ENCODE measurements at places on chromosomes 12 and 14.
A peak's percentile ranks its signal among the peaks of the same experiment; 100 is the strongest.

GRCh38 chr12:1732914-1733313 is 42.0 kb downstream of the ADIPOR2 start:
- no peak for DNase-seq

- peak; percentile 51 for DNase-seq
These were observed 20.6 kb upstream of the ITGA5 start for GRCh38 chr12:54439521-54440255.

DNA sequence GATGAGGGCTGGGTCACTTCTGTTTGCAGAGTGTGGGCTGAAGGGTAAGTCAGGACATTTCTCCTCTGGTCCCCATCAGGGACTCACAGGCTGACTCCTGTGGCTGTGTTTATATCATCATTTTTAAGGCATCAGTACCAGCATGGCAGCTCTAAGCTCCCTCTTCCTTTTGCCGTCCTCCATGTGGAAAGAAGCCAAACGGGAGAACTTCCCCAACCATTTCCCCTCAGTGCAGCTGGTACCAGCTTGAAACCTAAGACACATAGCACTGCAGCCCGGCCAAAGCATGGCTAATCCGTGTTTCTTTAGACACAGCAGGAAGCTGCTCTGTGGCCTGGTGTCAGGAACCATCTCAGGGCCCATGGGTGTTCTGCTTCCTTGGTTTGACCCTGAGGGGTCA is 31.9 kb upstream of the ATP2A2 start:
- no peak for DNase-seq

GRCh38 chr12:13559318-13559978 is 362.9 kb downstream of the EMP1 start:
- DNase-seq: no peak

DNA sequence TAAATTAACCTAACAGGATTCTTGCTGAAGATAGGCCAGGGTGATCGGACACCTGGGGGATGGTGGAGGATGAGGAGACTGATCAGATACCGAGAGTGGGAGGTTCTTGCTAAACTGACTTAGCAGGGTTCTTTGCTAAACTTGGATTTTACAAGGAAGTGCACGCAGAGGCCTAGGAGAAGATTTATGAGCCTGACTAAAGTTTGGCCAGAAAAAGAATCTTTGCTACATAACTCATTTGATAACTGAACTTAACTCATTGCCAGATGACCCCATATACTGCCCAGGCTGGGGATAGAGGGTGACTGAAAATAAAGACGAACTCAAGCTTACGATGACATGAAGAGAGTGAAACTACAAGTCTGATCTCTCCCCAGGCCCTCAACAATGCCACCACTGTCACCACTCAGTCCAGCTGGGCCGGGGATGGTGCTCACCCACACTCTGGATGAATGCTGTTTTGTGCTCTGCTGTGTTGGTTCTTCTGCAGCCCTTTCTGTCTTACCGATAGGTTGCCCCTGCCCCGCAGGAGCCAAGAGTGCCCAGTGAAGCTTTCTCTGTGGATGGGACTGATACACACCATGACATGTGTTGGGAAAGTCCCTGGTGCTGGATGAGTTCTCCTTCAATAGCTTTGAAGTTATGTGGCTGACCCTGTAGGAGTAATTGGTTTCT is 29.0 kb downstream of the PPFIBP1 start:
- no peak for DNase-seq

GRCh38 chr12:57845478-57846284 is 848 bp downstream of the CTDSP2 start:
- DNase-seq: peak; percentile 55

GRCh38 chr14:74203639-74204038 is 35.6 kb upstream of the VSX2 start:
- DNase-seq: no peak

GRCh38 chr12:95721320-95721719 is 69.2 kb downstream of the NTN4 start:
- DNase-seq: no peak

DNA sequence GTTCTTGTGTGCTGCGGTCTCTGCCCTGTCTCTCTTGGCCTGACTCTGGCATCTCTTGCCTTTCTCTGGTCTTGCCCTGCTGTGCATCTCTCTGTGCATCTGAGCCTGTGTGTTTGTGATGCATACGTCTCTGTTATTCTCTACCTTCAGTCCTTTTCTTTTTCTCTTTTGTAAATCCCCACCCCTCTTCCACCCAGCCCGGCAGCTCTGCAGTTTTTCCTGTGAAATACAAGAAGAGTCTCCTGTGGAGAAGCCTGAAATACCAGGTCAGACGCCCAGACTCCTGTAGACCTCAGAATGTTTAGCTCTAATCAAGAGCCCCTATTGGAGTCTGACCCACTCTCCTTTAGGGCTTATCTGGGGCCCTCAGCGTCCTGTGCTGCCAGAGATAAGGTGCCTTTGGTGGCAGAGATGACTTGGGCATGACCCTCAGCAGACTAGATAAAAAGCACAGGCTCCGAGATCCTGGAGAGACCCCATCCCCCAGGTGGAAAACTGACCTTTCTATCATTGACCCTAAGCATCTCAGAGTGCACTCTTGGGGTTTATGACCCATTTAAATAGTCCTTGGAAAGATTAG is 167.5 kb upstream of the SRRM4 start:
- DNase-seq: no peak

DNA sequence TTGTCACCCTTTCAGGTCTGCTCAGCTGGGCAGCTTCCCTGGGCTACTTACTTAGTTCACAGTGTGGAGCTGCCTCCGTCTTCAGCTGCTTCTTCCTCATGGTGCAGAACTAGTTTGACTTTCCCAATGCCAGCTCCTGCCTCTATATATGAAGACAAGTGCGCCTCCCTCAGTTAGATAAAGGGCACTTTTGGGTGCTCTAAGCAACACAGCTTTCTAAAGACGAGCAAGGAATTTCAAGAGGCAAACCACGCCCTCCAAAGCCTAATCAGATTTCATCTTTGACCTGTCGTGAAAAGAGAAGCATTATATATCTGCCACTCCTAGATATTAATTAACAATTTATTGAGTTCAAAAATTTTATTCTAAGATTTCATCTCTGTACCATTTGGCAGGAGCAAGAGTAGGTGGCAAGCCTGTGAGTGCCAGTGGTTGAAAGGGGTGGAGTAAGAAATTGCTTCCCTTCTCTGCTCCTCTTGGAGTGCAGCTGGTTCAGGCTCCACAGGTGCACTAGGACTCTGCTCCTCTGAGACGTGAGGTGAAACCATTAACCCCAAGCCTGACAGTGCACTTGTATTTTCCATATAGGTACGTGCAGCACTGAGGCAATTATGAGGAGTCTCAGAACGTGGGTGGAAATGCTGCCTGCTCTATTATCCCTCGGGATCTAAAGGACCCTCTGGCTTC is 2.1 kb upstream of the SLC11A2 start:
- DNase-seq: no peak

GRCh38 chr14:100222224-100223093 is 16.5 kb upstream of the YY1 start:
- DNase-seq: no peak

DNA sequence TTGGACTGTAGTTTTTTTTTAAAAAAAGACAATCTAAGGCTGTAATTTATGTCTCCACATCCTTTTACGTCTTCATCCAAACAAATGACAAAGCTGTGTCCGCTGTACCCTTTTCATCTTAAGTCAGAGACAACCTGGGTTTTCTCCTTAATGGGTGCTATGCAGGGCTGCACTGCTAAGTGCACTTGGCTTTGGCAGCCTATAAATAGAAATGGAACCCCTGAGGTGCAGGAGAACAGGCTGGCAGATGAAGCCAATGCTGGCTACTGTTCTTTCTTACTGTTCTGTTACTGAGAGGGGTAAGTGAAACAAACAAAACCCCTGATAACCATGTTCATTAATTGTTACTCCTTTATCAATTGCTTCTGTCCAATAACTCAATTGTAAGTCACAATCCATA is 47.1 kb upstream of the KICS2 start:
- no peak for DNase-seq

GRCh38 chr12:52178984-52179383 is 12.8 kb downstream of the KRT80 start:
- no peak for DNase-seq

GRCh38 chr12:56317675-56318074 is 1.9 kb upstream of the CNPY2 start:
- DNase-seq: no peak

- DNase-seq: no peak
These were observed 18.0 kb downstream of the FOXN4 start for GRCh38 chr12:109291117-109291516.

DNA sequence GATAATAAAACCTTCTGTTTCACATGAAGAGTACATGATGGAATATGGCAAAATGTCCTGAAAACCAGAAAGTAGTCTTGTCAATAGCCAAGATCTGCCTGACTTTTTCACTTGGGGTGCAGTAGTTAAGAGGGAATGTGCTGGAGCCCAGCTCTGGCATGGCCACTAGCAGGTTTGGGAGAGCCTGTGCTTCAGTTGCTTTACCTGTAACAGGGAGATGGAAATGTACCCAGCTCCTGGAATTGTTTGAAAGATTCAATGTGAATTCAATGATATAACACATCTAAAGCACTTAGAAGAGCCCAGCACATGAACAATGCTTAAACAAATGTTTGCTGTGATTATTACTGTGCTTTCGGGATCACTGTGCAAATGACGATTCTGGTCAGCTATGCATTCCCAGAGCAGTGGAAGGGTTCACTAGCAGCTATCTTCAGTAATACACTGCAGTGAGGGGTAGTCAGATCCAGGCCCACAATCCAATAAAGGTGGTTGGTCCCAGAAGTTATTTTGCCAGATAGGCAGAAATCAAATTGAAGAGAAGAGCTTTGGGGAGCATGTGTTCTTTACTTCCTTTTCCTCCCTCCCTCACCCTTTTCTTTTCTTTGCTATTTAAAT is 224.9 kb downstream of the APAF1 start:
- no peak for DNase-seq

DNA sequence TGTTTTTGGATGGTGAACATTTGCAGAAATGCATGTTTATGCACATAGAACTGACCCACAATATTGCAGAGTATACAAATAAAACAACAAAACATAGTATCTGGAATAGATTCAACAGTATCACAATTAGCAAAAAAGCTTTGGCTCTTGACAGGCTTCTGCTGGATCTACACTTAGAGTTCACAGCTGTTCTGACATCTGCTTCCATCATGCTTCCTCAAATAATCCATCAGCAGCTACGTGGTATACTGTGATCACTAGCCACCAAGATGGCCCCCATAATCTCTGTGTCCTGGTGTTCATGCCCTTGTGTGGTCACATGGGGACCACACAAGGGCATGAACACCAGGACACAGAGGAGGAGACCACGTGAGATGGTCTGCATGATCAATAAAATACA is 166.6 kb upstream of the CCDC198 start:
- no peak for DNase-seq

GRCh38 chr12:62860501-62861411 is 74.2 kb downstream of the PPM1H start:
- DNase-seq: no peak

GRCh38 chr14:82394916-82395315 is 861.3 kb upstream of the SEL1L start:
- DNase-seq: no peak

GRCh38 chr12:50397117-50397650 is 775 bp upstream of the FAM186A start:
- DNase-seq: no peak

DNA sequence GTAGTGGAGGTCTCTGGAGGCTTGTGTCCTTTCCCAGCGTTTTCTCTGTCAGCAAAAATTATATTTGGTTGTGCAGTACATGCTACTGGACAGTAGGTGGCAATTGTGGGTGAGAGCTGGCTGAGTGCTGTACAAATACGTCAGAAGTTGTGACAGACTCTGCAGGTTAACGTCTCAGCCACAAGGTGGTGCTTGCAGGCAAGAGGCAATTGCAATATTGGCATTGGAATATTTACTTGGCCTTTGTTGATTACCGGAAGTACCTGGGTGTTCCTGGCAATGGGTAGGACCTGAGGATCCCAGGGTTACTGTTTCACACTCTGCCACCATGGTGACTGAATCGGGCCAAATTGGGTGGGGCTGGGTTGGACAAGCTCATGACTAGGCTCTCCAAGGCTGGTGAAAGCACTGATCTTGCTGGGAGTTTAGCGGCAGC is 333.9 kb upstream of the LMO3 start:
- DNase-seq: no peak

DNA sequence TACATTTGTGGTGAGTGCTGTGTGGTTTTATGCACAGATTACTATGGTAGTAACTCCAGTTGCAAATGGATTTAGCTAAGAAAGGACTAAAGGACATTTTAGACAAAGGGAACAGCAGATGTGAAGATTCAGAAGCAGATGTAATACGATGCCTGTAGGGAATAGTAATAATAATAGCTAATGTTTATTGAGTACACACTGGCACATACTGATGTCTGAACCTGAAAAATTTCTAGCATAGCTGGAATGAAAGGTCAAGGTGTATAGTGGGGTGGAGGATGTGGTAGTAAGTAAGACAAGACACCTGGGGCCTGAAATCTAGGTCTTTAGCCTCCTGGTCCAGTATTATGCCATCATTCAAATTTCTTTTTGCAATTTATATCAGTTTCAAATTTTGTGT is 54.3 kb upstream of the LRTM2 start:
- no peak for DNase-seq
